ENCODE measurements at places on chromosomes 6 and 20.

DNA sequence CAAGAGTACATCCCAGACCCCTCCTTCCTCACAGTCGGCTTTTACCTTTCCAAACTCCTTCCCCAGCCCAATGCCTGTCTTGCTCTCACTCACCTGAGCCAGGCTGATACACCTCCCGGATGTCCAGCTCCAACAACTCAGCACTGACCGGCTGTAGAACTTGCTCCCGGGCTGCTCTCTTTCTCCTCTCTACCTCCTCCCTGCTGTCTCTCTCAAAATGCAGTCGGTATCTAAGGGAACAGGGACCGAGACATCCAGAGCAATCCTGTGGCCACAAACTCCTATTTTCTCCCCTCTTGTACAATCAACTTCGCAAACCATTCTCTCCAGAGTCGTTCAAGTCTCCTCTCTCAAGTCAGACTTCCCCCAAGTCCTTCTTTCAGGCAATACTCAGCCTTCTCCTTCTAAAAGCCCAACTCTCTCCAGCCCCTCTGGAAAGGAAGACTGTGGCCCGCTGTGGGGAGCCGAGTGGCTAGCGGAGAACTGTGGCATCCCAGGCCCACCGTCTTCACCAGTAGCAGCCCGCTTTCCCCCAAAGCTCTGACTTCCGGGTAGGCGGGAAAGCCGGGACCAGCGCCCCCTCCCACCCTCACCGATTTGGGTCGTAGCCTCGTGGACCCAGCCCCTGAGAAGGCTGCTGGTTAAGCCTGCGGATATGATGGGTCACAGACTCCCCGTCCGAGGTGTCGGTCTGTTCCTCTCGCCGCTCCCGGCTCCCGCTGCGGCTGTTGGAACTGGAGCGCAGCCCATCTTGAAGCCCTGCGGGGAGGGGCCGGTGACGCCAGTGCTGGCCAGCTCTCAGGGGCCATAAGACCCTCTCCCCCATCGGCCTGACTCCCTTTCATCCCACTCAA lies 1.1 kb downstream of the GNL1 start:
- DNase-seq = no peak

DNA sequence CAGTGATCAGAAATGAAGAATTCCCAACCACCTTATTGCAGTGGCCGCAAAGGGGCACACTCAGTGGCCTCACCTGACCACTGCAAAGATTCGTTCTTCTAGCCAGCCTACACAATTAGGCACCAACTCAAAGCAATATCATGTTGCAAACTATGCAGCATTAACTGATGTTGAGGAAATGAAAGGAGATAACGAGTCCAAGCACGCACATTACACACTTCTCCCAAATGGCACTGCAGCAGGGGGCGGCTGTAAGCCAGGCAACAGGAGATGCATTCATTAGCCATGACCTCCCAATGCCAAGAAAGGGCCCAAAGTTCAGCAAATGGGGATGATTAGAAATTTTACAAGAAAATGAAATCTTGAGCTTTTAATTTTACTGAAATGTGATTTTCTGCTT lies 39.3 kb downstream of the ATXN1 start:
- no peak for DNase-seq

- DNase-seq = no peak
These were observed 5.2 kb downstream of the DNAH8 start for GRCh38 chr6:38720295-38720694.

- DNase-seq = no peak
These were observed 38.5 kb upstream of the OGFRL1 start for GRCh38 chr6:71250099-71250602.

DNA sequence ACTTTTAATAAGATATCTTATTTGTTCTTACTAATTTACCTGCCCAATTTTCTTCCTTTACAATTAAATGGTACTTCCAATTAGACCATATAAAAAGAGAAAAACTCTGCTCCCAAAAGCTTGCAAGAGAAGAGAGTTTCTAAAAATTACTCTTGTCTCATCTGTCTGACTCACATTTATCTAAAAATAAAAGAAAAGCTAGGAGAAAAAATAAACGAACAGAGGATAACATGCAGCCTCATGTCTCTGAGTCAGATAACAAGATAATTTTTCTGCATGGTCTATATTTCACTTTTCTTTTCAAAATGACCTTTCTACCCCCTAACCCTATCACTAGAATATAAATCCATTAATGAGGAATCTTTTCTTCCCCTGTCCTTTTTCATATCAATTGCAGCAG lies 127.2 kb upstream of the TCF21 start:
- no peak for DNase-seq

- peak; percentile 10 for DNase-seq
These were observed 28.7 kb downstream of the CFAP206 start for GRCh38 chr6:87436435-87436834.

DNA sequence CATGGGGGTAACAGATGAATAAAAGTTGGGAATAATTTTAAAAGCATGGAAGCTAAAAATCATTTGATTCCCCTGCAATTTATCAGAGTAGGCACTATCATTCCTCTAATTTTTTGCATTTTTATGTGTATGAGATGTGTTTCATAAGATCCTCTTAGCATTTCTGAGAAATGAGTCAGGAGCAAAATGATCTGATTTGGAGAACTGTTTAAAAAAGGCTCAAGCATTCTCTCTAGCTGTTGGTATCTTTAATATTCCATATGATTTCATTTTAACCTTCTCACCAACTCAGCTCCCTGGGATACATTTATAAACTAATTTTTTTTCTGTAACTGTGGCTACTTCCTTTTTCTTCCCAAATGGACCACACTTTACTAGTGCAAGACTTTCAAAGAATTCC lies 60.9 kb downstream of the MCHR2 start:
- DNase-seq = no peak
